ENCODE measurements at places on chromosomes 3 and 15.

GRCh38 chr3:126344380-126345041, 12.7 kb downstream of the KLF15 start:
- no peak for DNase-seq

GRCh38 chr15:47870956-47871625, 153.8 kb downstream of the SEMA6D start:
- DNase-seq: peak; percentile 88

GRCh38 chr3:126557415-126557745, 1.4 kb downstream of the C3orf22 start:
- no peak for DNase-seq

DNA sequence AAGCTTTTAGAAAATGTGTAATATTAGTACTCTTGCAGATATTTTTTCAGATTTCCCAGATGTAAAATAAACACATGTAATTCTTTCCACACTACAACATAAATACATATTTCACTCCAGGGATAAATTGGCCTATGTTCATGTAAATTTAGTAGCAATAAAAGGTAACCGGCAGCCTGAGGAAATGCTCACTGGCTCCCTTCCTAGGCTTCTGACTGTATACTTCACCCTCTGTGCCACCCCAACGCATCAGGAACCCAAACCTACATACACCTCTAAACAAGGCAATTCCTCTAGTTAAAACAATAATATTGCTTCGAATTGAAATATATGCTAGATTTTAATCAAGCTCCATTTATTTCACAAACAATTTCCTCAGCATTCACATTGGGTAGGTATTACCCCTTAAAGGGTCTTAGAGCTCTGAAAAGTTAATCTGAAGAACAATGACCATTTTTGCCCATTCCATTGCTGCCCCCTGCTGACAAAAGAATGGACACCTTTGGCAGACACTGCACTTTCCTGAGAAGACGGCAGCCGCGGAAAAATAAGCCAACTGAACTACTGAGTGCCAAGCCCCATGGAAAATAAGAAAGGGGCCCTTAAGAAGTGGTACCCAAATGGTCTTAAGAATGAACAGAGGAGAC, 212.5 kb downstream of the OSBPL10 start:
- no peak for DNase-seq

- DNase-seq: no peak
These were observed 648 bp upstream of the P2RY1 start for GRCh38 chr3:152834191-152834775.

DNA sequence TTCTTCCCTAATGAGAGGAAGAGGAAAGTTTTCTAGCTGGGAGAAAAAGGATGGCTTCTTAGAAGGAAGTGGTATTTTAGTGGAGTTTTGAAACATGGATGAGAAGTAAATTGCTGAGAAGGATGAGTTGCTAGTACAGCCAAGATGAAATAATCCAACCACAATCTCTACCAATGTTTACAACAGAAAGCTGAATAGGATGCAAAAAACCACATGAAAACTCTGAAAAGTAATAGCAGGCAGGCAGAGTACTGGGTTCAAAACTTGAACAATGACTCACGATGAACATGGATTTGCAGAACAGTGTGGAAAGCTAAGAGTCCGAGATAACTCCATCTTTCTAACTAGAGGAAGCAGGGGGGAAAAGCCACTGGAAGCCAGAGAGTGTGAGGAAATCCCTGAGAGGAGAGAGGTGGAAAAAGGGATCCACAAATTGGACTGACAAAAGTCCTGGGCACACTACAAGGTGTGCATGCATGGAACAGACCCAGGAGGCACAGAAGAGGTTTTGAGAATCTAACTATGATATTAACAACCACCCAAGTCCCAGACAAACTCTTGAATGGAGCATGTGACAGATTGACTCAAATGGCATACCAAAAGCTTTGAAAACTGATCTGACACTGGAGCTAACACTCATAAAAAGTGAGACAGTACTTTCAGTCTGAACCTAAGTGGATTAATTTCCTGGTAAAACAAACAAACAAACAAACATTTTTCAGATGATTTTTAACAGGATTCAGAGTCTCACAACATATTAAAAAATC, 76.7 kb downstream of the ST6GAL1 start:
- no peak for DNase-seq

GRCh38 chr15:60021589-60022378, 17.7 kb downstream of the FOXB1 start:
- DNase-seq: no peak

DNA sequence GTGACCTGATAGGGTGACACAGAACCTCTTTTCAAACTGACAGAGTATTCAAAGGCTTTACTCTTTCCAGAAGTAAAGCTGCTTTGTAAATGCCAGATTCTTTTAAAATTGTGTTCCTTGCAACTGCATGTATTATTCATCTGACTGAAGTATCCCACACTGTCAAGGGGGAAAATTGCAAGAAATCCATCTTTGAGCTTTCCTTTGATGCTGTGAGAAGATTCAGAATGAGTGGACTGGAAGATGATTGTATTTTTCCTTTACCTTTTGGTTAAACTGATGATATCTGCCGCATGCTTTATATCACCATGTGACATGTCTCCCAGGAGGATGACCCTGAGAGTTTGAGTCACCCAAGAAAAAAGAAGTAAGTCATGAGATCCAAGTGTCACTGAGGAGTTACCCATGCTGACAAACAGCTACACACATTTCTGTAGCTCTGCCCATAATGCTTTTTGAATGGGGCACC, 250.8 kb upstream of the CBLB start:
- DNase-seq: no peak

- no peak for DNase-seq
These were observed 30.8 kb downstream of the GALNT15 start for GRCh38 chr3:16205156-16205870.

- DNase-seq: no peak
These were observed 105.9 kb upstream of the ARHGEF26 start for GRCh38 chr3:154015307-154015706.

GRCh38 chr3:132083583-132084279, 48.9 kb upstream of the CPNE4 start:
- no peak for DNase-seq

- DNase-seq: no peak
These were observed 38.7 kb downstream of the WNT7A start for GRCh38 chr3:13841141-13841540.

- peak; percentile 86 for DNase-seq
These were observed 339.8 kb downstream of the THSD4 start for GRCh38 chr15:71455107-71455506.

GRCh38 chr15:90465930-90466567, 63.7 kb upstream of the CRTC3 start:
- no peak for DNase-seq

DNA sequence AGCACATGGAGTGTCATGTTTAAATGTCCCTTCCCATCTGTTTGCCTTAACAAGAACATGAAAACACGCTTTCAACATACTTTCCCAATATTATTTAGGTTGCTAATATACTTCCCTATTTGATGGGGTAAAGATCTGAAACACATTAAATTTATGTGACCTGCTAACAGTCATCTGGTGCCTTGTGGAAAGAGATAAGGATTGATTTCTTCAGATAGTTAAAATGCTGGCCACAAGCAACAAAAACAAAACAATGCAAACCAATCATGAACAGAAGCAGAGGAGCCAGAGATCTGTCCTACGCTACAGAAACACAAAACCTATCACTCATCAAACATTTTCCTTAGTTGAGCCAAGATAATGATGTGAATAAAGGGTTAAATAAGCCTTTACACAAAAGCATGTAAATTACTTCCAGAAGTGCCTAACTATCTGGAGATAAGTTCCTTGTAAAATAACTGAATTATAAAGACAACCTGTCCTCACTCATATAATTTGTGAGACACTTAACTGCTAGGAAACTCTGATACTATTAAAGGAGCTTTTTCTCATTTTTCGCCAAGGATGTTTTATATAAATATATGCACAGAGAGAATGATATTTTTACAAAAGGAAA, 109.9 kb downstream of the NSUN3 start:
- DNase-seq: no peak

GRCh38 chr3:142958707-142959106, 4.8 kb downstream of the PAQR9 start:
- DNase-seq: no peak

GRCh38 chr15:44312108-44312507, 23.6 kb downstream of the GOLM2 start:
- no peak for DNase-seq

- DNase-seq: peak; percentile 60
These were observed 69.0 kb downstream of the TIGIT start for GRCh38 chr3:114362815-114363214.

DNA sequence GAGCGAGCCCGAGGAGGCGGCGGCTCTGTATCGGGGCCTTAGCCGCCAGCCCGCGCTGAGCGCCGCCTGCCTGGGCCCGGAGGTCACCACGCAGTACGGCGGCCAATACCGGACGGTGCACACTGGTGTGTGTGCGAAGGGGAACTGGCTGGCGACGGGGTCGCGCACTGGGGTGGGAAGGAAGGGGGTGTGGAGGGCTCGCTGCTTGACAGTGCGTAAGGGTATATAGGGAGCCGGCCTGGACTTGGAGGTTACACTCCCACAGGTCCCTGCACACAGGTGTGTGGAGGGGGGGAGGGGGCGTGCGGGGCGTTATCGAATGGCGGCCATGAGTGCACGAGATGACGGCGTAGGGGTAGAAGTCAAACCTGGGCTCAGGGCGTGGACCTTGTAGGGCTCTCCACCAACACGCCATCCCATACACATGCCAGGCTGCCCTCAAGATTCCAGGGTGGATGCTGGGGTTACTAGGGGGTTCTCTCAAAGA, 389 bp downstream of the APEH start:
- no peak for DNase-seq

- no peak for DNase-seq
These were observed 9.7 kb downstream of the RTP4 start for GRCh38 chr3:187377842-187378241.

- DNase-seq: no peak
These were observed 24.0 kb downstream of the BMF start for GRCh38 chr15:40084650-40085049.

DNA sequence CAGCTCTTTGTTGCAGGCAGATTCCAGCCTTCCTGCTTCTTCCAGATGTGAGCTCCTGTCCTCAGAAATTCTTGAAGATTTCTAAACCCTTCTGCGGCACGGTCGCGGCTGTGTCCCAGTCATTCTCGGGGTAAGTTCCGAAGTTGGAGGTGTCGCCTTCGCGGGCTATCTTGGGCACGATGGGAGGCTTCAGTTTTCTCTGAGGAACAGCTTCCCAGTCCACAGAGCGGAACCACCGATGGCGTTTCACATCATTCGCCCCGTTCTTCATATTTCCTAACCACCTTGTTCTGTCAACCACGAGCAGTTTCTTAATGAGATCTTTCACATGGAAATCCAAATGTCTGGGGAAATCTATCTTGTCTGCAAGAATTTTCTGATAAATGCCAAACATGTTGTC, 24.7 kb upstream of the CERS3 start:
- DNase-seq: no peak

DNA sequence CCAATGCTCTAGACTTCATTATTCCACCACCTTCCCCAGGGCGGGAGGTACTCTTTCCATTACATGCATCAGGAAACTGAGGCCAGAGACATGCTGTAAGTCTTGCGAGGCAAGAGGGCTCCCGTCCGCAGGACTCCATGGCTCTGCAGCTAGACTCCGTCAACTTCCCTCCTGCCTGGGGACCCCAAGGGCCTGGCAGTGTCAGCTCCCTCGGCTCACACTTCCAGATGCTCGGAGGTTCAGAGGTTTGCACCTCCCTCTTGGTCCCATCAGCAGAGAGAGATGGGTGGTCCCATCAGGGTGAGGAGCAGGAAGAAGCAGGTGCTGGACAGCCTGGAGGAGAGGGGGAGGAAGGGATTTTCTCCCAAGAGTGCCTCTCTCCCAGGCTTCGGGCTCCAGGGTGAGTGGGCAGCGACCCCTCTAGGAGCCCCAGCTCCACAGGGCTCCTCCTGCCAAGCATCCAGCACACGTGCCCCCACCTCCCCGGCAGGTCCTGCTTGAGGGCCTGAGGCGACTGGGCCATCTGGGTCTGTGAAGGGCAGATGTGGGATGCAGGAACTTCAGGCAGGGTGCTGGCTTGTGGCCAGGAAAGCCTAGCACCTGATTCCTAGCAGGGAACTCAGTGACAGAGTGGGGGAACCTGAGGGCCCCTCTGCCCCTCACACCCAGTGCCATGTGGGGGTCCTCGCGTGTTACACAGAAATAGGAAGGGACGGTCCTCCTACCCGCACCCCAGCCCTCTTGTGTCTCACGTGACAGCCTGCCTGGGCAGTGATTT, 9.3 kb downstream of the PAK6 start:
- DNase-seq: peak; percentile 55

GRCh38 chr15:80852676-80853075, 73.5 kb downstream of the CEMIP start:
- no peak for DNase-seq

DNA sequence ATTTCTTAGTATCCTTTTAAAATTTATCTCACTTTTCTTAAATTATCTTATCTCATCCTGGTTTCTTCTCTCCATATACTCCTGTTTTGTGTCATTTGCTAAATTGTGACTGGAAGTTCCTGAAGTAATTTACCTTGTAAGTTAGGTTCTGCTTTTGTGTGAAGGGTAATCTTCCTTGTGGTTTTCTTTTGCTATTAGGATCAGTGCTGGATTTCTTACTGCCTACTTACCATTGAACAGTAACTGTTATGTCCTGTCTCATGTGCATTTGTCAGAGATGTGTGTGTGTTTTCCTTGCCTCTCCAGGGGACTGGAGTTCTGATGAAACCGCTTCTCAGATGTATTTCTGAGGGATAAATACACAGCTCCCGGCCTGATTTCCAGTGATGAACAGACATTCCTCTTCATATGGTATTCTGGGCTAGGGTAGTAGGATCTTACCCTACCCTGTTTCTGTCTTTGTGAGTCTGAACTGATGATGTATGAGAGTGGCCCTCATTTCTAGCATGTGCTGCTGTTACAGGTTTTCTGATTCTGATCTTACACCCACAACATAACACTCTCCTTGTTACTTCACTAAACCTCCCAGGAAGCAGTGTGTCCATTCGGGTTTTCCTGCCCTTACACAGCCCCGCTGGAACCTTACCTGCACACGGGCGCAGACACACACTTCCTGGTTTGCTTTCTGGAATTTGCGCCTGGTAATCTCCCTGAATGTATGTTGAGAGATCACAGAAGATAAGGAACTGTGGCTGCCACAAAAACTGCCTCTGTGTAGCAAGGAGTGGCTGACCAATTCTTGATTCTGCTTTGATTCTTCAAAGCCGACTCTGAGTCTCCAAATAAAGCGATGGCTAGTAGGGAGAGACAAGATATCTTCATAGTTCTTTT, 14.7 kb downstream of the PAK2 start:
- DNase-seq: no peak

GRCh38 chr3:124787476-124788195, 57.4 kb downstream of the UMPS start:
- no peak for DNase-seq

DNA sequence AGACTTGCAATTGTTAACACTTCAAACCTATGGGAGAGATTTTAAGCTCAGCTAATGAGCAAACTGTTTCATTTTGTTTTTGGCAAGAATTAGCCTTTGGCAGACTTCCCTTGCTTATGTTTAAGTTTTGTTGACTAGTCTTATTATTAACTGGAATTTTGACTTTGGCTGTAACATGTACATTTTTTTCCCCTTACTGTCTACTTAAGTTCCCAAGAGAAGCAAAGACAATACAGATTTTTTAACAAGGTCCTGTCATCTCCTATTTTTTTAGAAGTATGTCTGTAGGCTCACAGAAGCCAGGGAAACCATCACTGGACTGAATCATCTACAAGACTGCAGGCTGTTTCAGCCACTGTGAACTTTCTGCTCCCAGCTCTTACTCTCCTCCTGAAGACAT, 74.3 kb downstream of the DGKG start:
- no peak for DNase-seq

- peak; percentile 78 for DNase-seq
These were observed 27.2 kb upstream of the VPS33B start for GRCh38 chr15:91049378-91050127.

All from NCI-H2171 treated with DMSO at 0.1 percent for 48 hours (cell line).